ENCODE measurements at places on chromosomes 1 and 21.

- DNase-seq, result no peak
- H3K27me3 ChIP-seq, result no peaks in the 10 kb centered on the region
- no peak overlapping the region for H3K27ac ChIP-seq
Observed at GRCh38 chr1:202576816-202577215, 133.4 kb downstream of the SYT2 start.

DNA sequence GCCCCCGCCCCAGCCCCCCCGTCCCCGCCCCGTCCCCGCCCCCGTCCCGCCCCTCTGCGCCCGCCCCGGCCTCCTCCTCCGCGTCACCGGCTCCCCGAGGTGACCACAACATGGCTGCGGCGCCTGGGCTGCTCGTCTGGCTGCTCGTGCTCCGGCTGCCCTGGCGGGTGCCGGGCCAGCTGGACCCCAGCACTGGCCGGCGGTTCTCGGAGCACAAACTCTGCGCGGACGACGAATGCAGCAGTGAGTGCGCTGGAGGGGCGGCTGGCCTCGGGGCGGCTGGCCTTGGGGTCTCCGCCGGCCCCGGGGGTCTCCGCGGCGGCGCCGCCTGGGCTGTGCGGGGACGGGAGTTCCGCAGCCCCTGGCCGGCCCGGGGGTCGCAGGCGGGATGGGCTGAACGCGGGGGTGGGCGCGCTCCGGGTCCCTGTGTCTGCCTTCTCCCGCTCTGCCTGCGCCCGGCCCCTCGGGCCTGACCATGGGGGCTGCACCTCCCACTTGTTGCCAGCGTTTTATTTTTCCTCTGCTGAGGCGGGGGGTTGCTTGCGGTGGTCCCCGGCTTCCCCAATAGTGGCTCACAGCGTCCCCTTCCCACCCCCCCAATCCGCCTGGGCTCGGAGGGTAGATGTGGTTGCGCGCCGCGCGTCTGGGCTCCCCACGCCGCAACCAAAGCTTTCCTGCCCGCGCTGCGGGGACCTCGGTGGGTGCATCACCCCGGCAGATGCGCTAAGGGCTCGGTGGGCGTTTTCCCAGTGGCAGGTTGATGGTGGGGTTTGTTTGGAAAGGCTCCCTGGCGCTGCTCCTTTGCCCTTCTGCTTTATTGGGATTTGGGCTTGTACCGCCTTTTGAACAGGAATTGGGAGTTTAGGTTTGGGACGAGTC is at the start of gene MIA3:
Gene MIA3 (plus strand): TSS at position 97 of the 879 bp plus-strand sequence. CDS start 14 bp downstream, at position 111.
- H3K27me3 ChIP-seq, result no peaks in the 10 kb centered on the region
- DNase-seq, result peak; percentile 67
- no peaks in the 10 kb centered on the region for H3K36me3 ChIP-seq
- peak within 1 kb of the TSS; percentile 48 for H3K27ac ChIP-seq

- no peak for DNase-seq
- no peaks in the 10 kb centered on the region for H3K4me1 ChIP-seq
- H3K27ac ChIP-seq, result no peak overlapping the region
- H3K4me3 ChIP-seq, result no peak overlapping the region
- no peaks in the 10 kb centered on the region for H3K27me3 ChIP-seq
- no peaks in the 10 kb centered on the region for H3K36me3 ChIP-seq
Observed at GRCh38 chr1:50516056-50516455, 92.8 kb upstream of the DMRTA2 start.

GRCh38 chr1:66381621-66382275 is 152.2 kb upstream of the SGIP1 start:
- H3K4me1 ChIP-seq, result no peaks in the 10 kb centered on the region
- H3K36me3 ChIP-seq, result no peaks in the 10 kb centered on the region
- H3K27me3 ChIP-seq, result no peaks in the 10 kb centered on the region
- H3K4me3 ChIP-seq, result no peak overlapping the region

GRCh38 chr1:228941666-228942065 is 206.4 kb downstream of the RHOU start:
- no peak overlapping the region for H3K4me3 ChIP-seq
- no peak for DNase-seq
- no peak overlapping the region for H3K27ac ChIP-seq
- H3K36me3 ChIP-seq, result no peaks in the 10 kb centered on the region
